Stimulated activated CD4-positive, alpha-beta T cell treated with anti-CD3 and anti-CD28 coated beads, Interleukin-2, amount 100 ng/mL, for 48 hours (primary cell): ENCODE measurements at places on chromosomes 11 and 22.

DNA sequence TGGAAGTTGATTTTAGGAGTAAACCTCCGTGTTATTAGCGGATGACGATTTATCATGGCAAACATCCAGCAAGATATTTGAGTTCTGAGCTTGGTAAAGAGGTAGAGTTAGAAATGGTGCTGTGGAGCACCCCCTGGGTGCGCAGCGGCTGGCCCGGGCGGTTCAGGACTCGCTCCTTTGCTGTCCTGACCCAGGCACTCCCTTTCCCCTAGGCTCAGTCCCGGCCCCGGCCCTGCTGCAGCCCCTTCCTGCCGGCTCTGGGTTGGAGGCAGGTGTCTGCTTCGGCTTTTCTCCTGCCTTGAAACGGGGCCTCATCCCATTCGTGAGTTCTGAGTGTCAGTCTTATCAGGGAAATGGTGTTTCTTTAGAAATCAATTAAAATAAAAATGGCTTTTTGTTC, 33.4 kb downstream of the AP2A2 start:
- no peak for DNase-seq

DNA sequence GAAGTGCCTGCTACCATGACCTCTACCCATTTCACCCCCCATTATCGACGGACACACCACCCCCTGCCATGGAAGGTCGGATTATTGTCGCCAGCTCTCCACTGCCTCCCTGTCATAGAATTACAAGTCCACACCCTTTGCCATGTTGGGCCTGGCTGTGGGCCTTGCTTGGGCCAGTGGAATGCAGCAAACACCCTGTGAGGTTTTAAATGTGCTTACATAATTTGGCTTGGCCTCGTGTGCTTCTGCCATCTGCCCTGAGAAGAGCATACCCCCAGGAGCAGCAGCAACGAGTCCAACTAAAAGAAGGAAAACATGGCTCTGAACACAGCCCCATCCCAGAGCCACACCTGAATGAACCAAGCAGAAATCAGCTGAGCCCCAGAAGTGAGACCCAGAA, 94.1 kb upstream of the PRDM11 start:
- DNase-seq: no peak

- DNase-seq: no peak
These were observed 295.3 kb upstream of the CNTN5 start for GRCh38 chr11:98725471-98725870.

GRCh38 chr11:75141166-75141565, 9.7 kb upstream of the SLCO2B1 start:
- no peak for DNase-seq

DNA sequence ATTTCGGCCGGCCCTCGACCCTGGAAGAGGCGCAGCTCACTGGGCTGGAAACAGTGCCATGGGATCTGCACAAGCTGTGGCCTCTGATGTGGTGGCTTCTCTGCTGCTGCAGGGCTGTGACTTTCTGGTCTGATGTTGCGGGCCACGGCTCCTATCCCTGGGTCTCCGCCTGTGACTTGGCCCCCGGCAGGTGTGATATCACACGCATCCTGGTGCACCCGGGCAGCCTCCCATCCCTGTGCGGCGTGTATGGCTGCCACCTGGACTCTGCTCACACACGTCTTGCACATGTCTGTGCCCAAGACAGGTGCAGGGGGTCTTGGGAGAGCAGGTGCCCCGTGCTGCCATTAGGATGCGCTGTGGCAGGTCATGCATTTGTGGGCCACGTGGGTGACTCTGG, 31.1 kb downstream of the GRAMD4 start:
- no peak for DNase-seq

DNA sequence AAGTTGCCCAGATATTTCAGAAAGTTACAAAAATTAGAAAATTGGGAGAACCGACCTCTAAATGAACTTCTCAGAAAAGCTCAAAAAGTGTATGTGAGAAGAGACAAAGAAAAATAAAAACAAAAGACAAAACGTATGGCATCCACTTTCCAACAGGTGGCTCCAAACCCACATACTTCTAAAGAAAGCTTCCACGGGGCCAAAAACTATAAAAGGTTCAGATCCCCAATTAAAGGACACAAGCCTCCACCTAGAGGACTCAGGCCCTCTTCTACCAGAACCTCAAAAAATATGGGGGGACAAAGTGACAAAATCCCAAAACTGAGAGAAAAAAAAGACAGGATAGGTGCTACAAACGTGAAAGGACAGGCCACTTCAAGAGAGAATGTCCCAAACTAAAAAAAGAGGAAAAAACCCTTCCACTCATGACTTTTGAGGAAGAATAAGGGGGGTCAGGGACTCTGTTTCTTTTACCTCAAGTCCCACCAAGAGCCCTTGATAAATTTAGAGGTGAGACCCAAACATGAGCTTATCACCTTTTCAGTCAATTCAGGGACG, 8.8 kb downstream of the SCGB2A1 start:
- no peak for DNase-seq

DNA sequence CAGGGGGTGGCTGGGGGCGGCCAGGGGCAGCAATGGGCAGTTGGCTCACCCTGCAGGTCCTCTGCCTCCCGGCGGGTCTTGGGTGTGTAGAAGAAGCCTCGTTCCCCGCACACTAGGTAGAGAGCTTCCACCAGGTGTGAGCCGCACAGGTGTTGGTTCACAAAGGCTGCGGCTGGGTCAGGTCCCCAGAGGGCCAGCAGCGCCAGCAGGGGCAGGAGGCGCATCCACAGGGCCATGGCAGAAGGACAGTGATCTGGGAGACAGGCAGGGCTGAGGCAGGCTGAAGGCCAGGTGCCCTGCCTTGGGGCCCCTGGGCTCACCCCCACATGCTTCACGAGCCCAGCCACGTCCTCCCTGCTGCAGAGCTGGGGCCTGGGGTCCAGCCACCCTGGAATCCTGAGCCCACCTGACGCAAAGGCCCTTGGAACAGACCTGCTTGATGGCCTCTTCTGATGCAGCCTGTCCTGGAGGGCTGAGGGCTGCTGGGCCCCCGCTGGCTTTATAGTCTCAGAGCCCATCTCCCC, at the start of gene INS:
INS (minus strand) TSS at position 474 of the 524 bp plus-strand sequence; CDS start at position 236, 238 bp downstream.
- DNase-seq: no peak

DNA sequence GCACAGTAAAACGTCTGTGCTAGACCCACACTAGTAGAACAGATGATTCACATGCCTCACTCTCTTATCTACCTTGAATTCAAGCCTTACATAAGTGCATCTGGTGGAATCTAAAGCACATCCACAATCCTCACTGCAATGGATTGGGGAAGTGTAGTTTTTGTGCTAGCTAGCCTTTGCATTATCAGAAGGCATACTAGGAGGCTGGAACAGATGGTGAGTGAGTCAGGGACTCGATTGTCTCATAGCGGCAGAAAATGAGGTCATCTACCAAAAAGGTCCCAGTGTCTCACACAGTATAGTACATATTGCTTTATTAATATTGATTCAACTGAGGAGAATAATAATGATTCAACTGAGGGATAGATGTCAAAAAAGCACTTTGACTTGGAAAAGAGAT, 9.3 kb downstream of the MSANTD4 start:
- no peak for DNase-seq

GRCh38 chr22:38081941-38082828, 1.8 kb downstream of the SLC16A8 start:
- DNase-seq: peak; percentile 24

DNA sequence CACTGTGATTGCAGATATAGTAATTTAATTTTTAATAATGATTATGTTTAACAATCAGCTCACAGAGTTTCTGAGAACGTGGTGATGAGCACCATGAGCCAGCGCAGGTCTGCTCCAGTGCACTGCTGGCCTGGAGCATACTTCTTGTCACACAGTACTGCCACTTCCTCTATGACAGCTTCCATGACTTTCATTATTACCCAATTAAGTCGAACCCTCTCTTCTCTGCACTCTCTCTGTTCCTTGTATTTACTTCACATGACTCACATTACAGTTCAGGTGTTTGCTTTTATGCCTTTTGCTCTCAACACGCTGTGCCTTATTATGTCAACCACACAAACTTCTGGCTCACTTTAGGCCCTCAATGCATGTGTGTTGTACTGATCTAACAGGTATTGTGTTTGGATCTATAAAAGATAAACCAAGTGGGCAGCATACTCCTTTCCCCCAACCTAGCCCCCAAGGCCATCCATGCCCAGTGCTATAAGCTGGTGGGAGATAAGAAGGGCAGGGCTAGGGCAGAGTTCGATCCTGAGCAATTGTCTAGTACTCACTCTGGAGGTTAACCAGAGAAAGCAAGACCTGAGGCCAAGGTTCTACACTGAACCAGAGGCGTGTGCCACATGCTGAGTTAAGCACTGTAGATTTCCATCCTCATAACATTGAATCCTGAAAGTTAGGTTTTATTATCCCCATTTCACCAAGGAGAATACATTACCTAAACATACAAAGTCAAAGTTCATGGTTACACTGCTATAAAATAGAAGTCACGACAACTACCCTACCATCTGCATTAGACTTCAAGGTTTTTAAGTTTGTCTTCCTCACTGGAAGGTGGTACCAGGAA, 356.5 kb downstream of the INSC start:
- DNase-seq: no peak

- DNase-seq: no peak
These were observed 38.5 kb downstream of the CWC15 start for GRCh38 chr11:94934846-94935245.

DNA sequence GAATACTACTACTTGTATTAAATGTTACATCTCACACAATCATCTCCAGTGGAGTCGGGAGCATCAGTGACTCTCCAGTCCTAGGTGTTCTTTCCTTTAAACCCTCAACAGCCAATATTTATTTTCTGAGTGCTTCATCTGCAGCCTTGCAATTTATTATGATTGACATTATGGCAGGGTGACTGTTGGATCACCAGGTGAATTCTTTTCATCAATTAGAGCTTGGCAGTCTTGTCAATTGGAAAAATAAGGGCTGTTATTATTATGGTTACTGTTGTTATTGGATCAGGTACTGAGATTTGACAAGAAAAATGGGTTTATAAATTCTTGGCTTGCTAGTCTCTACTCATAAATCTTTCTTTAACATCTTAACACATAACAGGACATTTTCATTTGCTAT, 27.5 kb upstream of the HTATIP2 start:
- DNase-seq: no peak

DNA sequence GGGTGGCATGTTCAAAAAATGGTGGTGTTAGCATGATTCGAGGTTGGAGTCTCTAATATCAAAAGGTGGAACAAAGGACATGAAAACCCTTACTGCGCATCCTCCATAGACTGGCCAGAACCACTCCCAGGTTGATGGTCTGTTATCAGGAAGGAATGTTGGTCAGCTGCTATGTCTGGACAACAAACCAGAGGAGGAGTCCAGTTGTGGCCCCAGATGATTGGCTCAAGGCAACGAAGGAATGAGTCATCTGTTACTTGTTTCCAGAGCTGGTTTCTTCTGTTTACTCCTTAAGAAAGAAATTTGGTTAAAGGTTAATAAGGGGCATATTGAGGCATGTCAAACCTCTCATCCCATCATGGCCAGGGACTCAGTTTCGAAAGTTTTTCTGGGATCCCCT, 56.8 kb upstream of the GRIA4 start:
- DNase-seq: no peak

DNA sequence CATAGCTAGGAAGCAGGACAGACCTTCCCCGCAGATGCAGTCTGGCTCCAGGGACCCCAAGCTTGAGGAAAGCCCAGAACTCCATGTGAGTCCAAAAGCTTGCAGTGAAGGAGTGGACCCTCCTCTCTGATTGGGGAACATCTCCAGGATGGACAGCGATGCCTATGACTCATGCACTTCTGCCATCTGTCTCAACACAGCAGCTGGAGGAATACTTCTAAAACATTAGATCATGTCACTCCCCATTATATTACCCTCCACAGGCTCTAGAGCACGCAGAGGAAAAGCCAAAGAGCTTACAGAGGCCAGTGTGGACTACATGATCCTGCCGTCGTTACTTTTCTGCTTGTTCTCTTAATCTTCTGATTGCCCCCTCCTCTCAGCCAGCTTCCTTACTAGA, 605.7 kb downstream of the INSC start:
- DNase-seq: no peak

- DNase-seq: no peak
These were observed 58.3 kb downstream of the CDKN1C start for GRCh38 chr11:2827256-2827655.

DNA sequence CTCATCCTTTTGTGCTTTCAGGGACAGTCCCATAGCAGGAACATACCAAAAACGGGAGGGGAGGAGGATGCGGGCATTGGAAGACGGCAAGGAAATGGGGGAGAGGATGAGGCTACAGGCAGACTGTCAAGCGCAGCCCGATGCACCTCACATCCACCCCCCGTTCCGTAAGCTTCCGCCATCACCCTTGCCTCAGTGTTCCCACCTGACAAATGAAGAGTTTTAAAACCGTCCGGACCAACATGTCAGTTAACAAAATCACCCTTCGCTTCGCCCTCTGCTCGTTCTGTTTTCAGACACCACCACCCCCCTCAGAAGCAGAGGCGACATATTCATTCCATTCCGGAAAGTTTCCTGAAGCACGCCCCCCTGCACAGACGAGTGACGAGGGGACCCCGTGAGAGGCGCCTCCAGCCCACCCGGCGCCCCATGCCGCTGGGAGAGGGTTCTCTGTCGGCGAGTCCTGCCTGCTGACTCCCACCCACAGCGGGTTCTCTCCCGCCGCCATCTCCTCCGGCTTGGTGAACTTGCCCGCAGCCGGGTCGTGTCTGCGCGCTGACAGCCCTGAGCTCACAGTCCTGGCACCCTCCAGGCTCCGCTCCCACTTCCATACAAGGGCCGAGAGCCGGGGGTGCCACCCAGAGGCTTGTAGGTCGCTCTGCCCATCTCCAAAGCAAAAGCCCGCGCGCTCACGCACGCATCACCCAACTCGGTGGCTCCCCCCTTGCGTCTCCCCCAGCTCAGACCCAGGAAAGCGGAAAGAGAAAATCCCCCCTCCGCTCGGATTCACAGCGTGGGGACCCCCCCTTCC, 1.5 kb downstream of the IGSF9B start:
- DNase-seq: peak; percentile 21

- DNase-seq: no peak
These were observed 4.6 kb downstream of the MYH9 start for GRCh38 chr22:36383110-36383581.

DNA sequence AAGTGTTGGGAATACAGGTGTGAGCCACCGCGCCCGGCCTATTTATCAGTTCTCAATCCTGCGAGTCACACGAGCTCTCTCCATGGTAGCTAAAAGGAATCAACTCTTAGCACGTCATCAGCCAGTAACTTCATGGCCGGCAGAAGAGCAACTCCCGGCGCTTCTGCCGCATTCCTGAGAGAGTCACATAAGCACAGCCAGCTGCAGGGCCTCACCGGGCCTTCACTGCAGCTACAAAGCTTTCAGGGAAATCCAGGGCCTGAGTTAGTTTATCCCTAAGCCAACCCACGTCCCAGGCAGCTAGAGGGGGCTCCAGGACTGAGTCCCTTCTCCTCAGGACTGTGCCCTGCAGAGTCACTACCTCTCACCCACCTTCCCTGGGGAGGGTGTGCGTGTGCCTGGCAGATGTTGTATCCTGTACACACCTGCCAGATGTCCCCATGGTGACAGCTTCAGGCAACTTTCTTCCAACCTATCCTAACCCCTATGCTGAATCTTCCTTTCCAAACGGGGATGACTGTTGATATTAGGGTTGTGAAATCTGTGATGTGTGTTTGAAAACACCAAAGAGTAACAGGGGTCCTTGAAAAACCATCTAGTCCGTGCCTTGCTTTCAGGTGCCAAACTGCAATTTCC, 45.9 kb upstream of the ARFGAP3 start:
- no peak for DNase-seq

GRCh38 chr11:60069450-60069849, 13.0 kb downstream of the MS4A3 start:
- DNase-seq: no peak

GRCh38 chr11:110886288-110886970, 174.2 kb upstream of the ARHGAP20 start:
- no peak for DNase-seq
